ENCODE measurements at places on chromosomes 11 and 22. TPM values are rescaled to one million over a fixed set of nuclear protein-coding genes. Genes with fewer than 3 reads are reported as not detected.

The NAALAD2 gene
- 0.27 TPM for total RNA-seq

The CD3D gene
- 0.55 TPM for total RNA-seq

The BTG4 gene
- not detected for total RNA-seq

DNA sequence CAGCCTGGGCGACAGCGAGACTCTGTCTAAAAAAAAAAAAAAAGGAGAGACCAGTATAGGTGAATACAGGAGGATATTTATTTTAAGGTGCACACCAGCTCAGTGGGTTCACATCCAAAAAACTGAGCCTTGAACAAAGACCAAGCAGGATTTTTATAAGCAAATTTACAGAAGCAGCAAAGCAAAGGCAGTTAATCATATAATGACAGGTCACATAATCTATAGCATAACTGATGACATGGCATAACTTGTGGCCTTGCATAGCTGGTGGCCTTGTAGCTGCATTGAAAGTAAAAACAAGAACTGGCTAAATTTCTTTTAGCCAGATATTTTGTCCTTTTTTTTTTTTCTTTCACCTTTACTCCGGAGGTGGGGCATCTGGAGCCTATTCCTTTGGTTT is 2.7 kb upstream of the PLAAT3 start:
- H3K4me1 ChIP-seq = no peaks in the 10 kb centered on the region
- H3K27me3 ChIP-seq = peaks cover 2% of the 10 kb centered on the region
- no peak for DNase-seq

DNA sequence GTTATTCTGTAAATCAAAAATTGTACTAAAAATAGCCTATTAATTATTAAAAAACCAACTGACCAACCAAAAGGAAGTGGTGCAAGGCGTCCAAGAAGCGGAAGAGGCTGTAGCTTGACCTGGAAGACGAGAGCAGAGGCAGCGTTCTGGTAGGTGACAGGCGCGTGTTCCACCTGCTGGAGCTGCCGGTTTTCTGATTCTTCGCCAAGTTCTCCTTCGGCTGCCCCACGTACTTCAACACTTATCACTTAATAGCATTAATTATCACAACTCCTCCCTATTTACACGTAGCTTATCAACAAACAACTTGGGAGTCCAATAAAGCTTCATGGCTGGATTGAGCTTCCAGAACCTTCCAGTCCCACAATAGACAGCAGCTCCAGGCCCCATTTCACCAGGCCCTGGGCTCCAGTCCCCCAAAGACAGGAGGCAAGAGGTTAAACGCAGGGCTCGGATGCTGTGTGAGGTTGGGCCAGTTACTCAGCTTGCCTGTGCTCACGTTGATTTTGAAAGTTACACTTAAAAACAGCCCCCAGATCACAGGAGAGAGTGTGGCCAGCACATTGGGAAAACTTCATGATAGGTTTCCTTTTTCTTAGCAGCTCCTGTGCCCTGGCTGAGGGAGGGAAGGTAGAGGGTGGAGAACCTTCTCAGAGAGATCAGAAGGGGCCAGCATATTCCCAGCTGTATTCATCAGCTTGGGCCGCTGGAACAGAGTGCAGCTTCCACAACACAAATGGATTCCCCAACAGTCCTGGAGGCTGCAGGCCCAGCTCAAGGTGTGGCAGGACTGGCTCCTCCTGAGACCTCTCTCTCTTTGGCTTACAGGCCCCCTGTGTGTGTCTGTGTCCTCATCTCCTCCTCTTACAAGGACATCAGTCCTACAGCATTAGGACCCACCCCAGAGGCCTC is 54.2 kb upstream of the FGF3 start:
- peaks cover 3% of the 10 kb centered on the region for H3K27me3 ChIP-seq
- H3K4me1 ChIP-seq = no peaks in the 10 kb centered on the region
- H3K27ac ChIP-seq = no peak overlapping the region
- no peaks in the 10 kb centered on the region for H3K36me3 ChIP-seq
- DNase-seq = no peak
- no peak overlapping the region for H3K4me3 ChIP-seq

GRCh38 chr11:8913961-8914660 is 3.1 kb downstream of the AKIP1 start:
- no peaks in the 10 kb centered on the region for H3K4me1 ChIP-seq
- H3K27me3 ChIP-seq = no peaks in the 10 kb centered on the region
- H3K36me3 ChIP-seq = no peaks in the 10 kb centered on the region
- no peak for DNase-seq
- no peak overlapping the region for H3K4me3 ChIP-seq

- H3K27ac ChIP-seq = no peak overlapping the region
- no peak overlapping the region for H3K4me3 ChIP-seq
- peaks cover 3% of the 10 kb centered on the region for H3K4me1 ChIP-seq
- DNase-seq = no peak
- H3K36me3 ChIP-seq = no peaks in the 10 kb centered on the region
- H3K27me3 ChIP-seq = no peaks in the 10 kb centered on the region
These were observed 3.7 kb upstream of the CHST1 start for GRCh38 chr11:45669146-45669545.

GRCh38 chr11:31856248-31856647 is 45.1 kb upstream of the PAX6 start:
- no peaks in the 10 kb centered on the region for H3K36me3 ChIP-seq
- no peak overlapping the region for H3K4me3 ChIP-seq
- H3K4me1 ChIP-seq = no peaks in the 10 kb centered on the region
- H3K27me3 ChIP-seq = no peaks in the 10 kb centered on the region

GRCh38 chr22:20434264-20434751 is 3.3 kb downstream of the SCARF2 start:
- DNase-seq = no peak
- no peak overlapping the region for H3K4me3 ChIP-seq
- peaks cover 14% of the 10 kb centered on the region for H3K4me1 ChIP-seq
- H3K27me3 ChIP-seq = no peaks in the 10 kb centered on the region
- no peak overlapping the region for H3K27ac ChIP-seq
- H3K36me3 ChIP-seq = no peaks in the 10 kb centered on the region

DNA sequence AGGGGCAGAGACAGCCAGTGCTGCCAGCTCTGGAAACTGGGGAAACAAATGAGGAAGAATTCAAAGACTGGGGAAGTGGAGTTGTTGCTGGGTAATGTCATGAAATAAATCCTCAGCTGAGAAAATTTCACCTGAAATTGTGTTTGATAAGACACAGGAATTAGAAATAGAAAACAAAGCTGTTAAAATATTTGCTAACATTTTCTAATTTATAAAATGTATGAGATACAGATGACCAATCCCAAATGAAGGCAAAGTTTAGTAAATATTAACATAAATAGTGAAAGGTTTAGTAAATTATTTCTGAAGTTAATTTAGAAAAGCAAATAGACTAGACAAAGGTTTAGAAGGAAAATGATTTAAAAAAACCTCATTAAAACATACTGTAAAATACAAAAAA is at the start of gene OR56A5:
TSS of gene OR56A5 (minus strand) at position 101 of the 400 bp plus-strand sequence. CDS start at position 101, 0 bp downstream.
- no peaks in the 10 kb centered on the region for H3K4me1 ChIP-seq
- no peak within 1 kb of the TSS for H3K27ac ChIP-seq
- H3K36me3 ChIP-seq = no peaks in the 10 kb centered on the region
- no peak within 1 kb of the TSS for H3K4me3 ChIP-seq
- no peaks in the 10 kb centered on the region for H3K27me3 ChIP-seq
